BE2C (cell line): ENCODE measurements at places on chromosomes 12 and 14.
A peak's percentile ranks its signal among the peaks of the same experiment; 100 is the strongest.

DNA sequence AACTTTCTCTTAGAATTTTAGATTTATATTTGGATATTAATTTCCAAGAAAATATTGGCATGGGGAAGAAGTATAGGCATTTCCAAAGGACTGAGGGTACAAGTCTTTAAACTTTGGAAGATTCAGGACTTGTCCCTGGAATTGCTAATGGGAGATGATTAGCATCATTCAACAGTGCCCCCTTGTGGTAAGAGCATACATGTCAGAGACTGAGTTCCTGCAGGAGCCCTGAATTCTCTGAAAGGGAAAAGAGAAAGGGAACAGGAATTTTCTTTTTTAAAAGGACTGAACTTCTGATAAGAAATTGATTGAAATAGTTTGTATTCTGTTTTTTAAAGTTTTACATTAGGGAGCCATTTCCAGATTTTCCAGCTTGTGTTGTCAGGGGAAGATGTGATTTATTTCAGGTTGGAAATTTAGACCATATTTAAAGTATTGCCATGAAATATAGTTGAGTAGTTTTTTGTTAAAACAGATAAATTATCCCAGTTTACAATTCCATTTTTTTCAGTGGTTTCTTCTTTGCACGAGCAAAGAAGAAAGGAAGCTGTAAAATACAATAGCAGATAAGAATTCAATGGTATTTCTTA, 44.0 kb upstream of the REP15 start:
- DNase-seq = peak; percentile 72

GRCh38 chr14:104136472-104137296, 1.7 kb upstream of the KIF26A start:
- peak; percentile 63 for DNase-seq

DNA sequence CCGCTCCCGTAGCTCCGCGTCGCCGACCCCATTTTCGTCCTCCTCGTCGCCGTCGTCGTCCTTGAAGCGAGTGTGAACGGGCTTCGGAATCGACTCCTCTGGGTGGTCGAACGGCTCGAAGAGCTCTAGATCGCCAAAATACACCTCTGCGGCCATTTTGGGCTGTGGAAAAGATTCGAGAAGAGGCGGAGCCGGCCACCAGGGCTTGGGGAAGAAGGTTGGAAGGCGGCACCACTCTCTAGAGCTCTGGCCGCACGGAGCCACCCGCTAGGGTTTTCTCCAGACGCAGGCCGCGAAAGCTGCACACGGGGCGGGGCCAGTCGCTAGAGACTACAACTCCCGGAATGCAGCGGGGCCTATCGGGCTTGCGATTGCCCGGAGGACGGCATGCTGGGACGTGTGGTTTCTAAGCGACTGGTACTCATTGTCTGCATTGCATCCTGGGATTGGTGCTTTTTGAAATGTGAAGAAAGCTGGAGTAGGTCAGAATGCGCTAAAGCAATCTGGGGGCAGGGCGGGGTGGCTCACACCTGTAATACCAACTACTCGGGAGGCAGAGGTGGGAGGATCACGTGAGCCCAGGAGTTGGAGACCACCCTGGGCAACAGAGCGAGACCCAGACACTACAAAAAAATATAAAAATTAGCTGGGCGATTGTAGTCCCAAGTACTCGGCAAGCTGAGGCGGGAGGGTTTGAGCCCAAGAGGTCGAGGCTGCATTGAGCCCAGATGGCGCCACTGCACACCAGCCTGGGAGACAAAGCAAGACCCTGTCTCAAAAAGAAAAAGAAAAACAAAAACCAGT, at the start of gene ZCCHC8:
ZCCHC8 (minus strand) TSS at position 248 of the 804 bp plus-strand sequence; CDS start at position 156, 92 bp downstream.
- DNase-seq = peak; percentile 98

DNA sequence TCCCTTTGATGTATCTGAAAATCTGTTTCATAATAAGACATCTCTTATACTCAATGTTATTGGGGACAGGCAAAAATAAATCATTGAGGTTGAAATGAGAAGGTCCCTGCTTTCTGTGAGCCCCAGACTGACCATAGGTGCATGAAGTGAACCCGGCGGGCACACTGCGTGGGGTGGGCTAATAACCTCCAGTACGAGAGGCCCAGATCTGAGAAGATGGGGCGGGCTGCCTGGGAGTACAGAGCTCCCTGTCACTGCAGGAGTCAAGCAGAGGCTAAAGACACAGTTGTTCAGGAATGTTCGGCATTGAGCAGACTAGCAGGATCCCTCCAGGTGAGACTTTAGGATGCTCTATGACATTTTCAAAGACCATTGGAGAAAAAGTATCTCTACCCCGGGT, 244.6 kb downstream of the CHST11 start:
- DNase-seq = no peak

GRCh38 chr14:23183479-23183878, at the start of gene SLC7A8:
TSS of gene SLC7A8 (minus strand) at chr14:23183660. CDS start at chr14:23182914, 746 bp downstream.
- DNase-seq = no peak

DNA sequence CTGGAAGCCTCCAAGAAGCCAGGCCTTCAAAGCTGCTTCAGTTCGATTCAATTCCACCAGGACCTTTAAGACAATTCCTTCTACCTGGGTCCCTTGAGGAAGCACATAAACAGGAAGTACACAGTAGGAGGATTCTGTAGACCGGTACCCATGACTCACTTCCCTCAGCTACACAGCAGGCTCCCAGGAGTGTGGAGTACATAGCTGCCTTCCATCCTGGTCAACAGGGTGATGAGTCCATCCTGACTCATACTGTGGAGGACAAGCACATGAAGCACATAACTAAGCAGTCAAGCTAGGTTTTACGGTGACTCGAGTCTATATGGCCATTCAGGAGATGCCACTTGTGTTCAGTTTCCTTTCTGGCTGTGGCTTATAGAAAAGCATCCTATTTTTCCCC, 197.6 kb upstream of the RBM19 start:
- DNase-seq = no peak

GRCh38 chr14:32083789-32084188, 6.7 kb downstream of the ARHGAP5 start:
- DNase-seq = no peak

DNA sequence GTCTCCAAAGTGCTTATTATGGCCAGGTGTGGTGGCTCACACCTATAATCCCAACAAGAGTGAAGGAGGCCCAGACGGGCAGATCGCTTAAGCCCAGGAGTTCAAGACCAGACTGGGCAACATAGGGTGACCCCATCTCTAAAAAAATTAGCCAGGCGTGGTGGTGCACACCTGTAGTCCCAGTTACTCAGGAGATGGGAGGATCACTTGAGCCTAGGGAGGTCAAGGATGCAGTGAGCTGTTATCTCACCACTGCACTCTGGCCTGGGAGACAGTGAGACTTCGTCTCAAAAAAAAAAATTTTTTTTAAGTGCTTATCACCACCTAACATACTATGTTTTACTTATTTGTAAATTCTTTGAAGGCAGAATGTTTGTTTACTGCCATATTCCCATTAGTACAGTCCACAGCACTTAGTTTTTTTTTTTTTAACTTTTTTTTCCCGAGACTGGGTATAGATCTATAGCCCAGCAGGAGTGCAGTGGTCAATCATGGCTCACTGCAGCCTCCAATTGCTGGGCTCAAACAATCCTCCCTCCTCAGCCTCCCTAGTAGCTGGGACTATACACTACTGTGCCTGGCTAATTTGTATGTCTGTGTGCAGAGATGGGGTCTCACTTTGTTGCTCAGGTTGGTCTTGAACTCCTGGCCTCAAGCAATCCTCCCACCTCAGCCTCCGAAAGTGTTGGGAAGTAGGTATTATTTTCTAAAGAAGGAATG, 4.7 kb upstream of the KANSL2 start:
- no peak for DNase-seq

- DNase-seq = no peak
Observed at GRCh38 chr12:6341417-6342139, at the start of gene TNFRSF1A. TSS of gene TNFRSF1A (minus strand) at chr12:6342076. CDS start at chr12:6341814, 262 bp downstream.

GRCh38 chr12:75713434-75713833, 202.0 kb upstream of the KRR1 start:
- no peak for DNase-seq

GRCh38 chr14:32576088-32576795, 247.1 kb downstream of the AKAP6 start:
- peak; percentile 34 for DNase-seq

- DNase-seq = no peak
Observed at GRCh38 chr12:105292705-105293104, 37.8 kb upstream of the C12orf75 start.

GRCh38 chr12:48356041-48356768, 5.5 kb upstream of the ZNF641 start:
- no peak for DNase-seq

DNA sequence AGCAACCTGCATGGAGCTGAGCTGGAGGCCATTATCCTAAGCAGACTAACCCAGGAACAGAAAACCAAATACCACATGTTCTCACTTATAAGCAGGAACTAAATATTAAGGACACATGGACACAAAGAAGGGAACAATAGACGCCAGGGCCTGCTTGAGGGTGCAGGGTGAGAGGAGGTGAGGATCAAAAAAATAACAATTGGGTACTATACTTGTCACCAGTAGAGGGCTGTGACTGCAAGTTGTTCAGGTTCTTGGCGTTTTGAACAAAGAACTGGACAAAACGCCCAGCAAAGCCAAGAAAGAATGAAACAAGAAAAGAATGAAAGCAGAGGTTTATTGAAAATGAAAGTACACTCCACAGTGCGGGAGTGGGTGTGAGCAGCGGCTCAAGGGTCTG, 208.5 kb upstream of the NEDD1 start:
- no peak for DNase-seq

GRCh38 chr12:61584943-61585342, 675.3 kb upstream of the USP15 start:
- DNase-seq = no peak

GRCh38 chr14:96826818-96827217, 29.6 kb downstream of the VRK1 start:
- no peak for DNase-seq

- DNase-seq = no peak
Observed at GRCh38 chr14:70000601-70001000, 121.4 kb downstream of the SMOC1 start.

DNA sequence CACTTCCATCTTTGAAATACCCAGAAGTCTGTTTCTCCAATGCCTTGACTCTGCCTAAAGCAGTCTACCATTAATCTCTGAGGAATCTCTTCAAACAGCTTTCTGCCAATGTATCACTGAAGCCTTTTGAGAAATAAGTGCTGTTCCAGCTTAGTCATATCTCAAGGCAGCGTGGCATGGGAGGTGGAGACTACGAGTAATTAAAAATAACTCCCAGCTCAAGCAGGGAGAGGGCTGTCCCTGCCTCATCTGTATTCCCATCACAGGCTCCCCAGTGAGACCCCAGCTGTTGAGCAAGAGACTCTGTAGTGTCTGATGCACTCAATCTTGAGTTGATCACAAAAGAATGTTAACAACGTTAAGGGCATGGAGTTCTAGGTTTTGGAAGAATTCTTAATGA, 700.6 kb downstream of the DIO2 start:
- no peak for DNase-seq

GRCh38 chr14:81989211-81989610, 455.6 kb upstream of the SEL1L start:
- DNase-seq = no peak

- DNase-seq = no peak
Observed at GRCh38 chr12:54140588-54141388, 48.0 kb downstream of the SMUG1 start.

GRCh38 chr12:123996581-123996980, 23.6 kb downstream of the ZNF664 start:
- no peak for DNase-seq

- DNase-seq = no peak
Observed at GRCh38 chr14:74525361-74525851, 31.8 kb downstream of the ISCA2 start.

- no peak for DNase-seq
Observed at GRCh38 chr12:62738616-62739015, 196.3 kb downstream of the PPM1H start.

DNA sequence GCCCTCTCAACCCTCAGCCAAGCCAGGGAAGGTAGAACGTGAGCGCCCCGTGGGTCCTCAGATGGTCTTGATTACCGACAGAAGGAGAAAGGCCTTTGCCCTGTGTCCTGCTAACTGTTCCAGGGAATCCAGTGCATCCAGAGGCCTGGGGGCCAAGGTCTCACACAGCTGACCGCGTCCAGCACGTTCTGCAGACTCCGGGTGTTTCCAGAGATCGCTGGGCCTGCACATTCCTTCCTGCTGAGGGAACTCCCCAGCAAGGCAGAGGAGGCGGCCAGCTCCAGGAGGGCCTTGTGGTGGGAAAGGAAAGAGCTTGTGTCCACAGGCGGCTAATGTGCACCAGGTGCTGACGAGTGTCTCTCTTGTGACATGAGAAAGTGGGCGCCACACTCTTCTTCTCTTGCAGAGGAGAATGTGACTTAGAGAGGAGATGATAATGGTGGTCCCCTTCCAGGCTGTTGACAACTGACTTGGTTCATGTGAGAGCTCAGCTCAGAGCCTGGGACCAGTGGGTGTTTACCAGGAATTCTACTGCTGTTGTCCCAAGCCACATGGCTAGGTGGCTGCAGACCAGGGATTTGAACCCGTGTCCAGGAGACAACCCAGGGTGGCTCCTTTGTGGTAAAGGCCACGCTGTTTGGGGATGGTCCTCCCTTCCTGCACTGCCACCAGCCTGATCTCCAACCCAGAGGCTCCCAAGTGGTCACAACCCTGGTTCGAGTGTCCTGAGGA, 46.8 kb upstream of the DLK1 start:
- no peak for DNase-seq

DNA sequence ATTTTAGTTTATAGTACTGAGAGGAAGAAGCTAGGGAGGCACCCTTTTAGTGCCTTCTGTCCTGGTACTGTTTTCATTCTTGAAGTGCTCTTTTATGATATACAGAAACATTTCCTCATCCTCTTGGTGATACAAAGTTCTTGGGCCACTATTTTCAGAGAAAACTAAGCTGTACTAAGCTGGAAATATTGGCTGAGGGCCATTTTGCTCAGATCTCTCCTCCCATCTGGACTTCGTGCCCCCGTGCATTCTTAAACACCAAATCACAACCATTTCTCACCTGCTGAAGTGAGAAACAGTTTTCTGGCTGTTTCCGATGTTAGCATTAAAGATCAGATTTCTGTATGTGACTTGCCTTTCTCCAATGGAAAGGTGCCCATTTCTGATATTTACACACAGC, 158.9 kb downstream of the FBXL14 start:
- DNase-seq = no peak

GRCh38 chr14:104819361-104819781, 18.5 kb downstream of the ZBTB42 start:
- no peak for DNase-seq

DNA sequence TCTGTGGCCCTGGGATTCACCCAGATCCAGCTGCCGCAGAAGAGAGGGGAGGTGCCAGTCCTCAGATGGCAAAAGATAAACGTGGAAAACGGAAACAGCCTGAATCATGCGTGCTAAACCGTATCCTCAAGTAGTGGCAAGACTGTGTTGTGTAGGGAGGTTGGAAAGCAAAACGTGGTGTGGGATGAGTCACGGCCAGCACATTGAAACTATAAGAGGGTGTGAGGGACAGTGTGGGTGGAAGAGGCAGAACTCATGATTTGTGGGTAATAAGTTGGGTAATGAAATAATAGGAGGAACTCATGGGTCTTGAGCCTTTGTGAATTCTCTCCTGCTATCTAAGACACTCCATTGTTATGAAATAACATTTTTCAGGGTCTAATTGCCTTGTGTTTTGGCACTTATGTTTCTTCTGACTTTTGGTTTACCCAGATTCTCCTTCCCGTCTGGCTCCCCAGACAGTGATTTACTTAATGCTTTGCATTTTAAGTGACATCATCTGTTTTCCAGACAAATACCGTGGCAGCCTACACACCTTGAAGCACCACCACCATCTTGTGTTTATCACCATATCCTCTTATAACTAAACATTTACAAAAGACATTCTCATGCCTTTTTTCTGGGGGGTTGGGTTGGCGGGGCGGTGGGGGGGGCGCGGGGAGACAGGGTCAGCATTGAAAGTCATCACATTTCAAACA, 62.3 kb upstream of the PTCSC3 start:
- DNase-seq = no peak
